ENCODE measurements at places on chromosomes 1 and 21.
A peak's percentile ranks its signal among the peaks of the same experiment; 100 is the strongest.

GRCh38 chr1:193806079-193807048 is 620.0 kb upstream of the B3GALT2 start:
- no peak for DNase-seq

DNA sequence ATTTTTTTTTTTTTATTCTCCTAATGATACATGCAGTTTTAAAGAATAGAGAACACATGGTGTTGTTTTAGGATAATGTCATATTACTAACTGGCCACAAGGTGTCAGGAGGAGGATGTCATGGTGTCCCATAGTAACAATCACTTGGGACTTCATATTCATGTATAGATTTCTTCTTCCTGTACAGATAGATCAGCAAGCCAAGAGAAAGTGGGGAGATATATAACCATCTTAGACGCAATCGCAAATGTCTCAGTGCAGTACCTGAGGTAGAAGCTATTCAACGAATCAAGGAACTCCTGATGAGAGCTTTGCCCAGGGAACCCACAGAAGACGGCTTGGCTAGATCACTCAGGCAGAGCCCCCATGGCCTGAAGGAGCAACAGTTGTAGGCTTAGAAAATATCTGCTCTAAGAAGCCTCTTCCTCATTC is 12.3 kb downstream of the OR2T11 start:
- DNase-seq, result no peak

DNA sequence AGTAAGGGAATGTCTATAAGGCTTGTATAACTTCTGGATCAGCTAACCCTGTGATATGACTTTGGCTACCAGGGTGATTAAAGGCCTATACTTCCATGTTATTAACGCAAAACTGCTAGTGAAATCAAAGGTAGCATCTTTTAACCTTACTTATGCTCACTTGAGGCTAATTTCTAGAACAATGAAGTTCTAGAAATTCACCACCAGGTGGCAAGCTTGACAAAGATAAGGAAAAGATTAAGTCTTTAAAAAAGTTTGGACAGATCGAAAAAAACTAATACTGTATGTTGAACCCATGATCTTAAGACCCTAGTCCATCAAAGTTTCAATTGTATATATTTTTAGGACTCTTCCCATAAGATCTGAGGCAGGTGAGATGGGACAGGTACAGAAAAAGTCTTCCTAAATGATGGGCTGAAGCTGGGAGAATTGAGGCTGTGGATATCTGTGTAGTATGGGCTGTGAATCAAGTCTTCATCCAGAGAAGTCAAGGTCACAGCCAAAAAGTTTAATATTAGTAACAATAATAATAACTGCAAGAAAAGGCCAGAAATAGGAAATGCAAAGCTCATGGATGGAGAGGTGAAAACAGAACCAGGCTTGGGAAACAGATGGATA is 18.8 kb downstream of the KYAT3 start:
- DNase-seq, result no peak

- DNase-seq, result no peak
Observed at GRCh38 chr1:7558481-7558880, 212.6 kb upstream of the VAMP3 start.

GRCh38 chr1:43602990-43603389 is 47.0 kb upstream of the KDM4A start:
- no peak for DNase-seq

GRCh38 chr1:172973424-172973823 is 77.3 kb downstream of the TNFSF18 start:
- DNase-seq, result no peak

GRCh38 chr1:98704971-98705370 is 43.5 kb downstream of the SNX7 start:
- DNase-seq, result no peak

DNA sequence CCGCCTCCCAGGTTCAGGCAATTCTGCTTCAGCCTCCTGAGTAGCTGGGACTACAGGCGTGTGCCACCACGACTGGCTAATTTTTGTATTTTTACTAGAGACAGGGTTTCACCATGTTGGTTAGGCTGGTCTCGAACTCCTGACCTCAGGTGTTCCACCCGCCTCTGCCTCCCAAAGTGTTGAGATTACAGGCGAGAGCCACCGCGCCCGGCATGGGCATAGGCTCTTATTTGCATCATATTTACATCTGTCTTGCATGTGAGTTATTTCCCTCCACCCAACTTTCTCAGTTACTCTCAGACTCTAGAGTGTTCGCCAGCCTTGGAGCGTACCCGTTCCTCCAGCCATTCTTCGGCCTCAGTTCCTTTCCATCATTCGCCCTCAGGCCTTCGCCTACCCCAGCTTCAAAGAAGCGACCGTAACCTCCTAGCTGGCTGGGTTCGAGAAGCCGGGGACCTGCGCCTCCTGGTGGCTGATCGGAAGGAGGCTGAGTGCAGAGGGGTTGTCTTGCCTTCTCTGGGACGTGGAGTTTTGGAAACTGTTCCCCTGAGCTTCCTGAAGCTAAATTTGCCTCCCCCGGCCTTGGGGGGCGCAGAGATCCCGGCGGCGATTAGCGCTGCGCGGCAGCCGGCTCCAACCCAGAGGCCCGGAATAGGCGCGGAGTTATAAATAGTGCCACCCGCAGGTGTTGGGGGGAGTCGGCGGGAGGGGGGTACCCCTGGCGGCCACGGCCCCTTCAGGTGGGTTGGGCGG is 3.6 kb upstream of the ZBTB7B start:
- DNase-seq, result peak; percentile 51

GRCh38 chr1:1786836-1787605 is 8.8 kb upstream of the NADK start:
- no peak for DNase-seq

GRCh38 chr1:36988741-36989193 is 45.5 kb downstream of the GRIK3 start:
- no peak for DNase-seq

- DNase-seq, result no peak
Observed at GRCh38 chr1:160761046-160761445, 22.0 kb downstream of the SLAMF7 start.

DNA sequence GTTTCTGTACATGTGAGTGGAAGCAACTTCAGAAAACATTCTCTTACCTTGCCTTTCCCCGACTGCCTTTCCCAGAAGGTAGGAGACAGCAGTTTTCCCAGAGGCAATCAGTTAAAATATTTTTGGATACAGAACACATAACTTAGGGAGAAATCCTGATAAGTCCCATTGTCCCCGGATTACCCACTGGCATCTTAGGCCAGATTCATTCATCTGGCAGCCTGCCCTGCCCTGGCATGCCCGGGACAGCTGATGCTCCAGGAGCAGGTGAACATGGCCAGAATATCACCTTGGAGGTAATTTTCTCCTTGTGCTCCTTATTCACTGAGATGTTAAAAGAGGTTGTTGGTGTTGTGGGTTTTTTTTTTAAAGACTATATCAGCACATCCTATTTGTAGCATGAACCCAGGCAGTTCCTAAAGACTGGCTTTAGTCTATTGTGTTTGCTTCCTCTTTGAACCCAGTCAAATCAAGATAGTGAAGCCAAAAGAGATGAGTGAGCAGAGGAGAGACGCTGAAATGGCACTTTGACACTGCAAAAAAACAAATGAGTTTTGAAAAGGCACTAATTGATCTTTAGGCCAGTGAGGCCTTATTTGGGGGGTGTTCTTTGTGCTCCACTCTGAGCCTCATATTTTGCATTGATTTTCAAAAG is 139.6 kb downstream of the PLPP3 start:
- DNase-seq, result no peak

DNA sequence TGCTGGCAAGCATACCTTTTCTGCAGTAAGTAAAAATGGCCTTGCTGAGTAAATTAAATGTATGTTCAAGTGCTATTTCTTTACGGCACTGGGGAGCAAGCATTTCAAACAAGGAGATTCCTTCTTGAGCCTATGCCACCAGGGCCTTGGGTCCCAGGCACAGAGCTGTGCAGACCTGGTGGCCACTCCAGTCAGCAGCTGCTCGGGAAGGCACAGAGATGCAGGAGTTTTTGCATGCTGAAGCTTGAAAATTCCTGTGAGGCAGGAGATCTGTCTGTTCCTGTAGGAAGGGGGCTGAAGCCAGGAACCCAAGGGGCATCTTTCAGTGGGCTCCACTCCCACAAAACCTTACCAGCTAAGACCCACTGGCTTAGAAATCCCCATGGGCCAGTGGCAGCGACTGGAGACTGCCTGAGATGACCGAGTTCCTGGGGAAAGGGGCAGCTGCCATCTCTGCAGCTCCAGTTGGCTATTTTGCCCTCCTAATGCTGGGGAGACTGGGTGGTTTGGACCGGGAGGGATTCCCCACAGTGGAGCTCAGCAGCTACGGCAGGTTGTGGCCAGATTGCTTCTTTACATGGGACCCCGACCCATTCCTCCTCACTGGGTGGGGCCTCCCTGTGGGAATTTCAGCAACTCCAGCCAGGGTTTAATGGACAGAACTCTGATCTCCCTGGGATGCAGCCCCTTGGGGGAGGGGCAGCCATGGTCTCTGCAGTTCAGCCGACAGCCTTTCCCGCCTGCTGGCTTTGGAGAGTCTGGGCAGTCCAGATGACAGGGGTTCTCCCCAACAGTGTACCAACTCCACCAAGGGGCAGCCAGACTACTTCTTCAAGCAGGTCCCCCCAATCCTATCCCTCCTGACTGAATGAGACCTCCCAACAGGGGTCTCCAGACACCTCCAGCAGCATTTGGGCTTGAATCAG is 8.4 kb upstream of the PGBD2 start:
- DNase-seq, result no peak

GRCh38 chr1:12138196-12139168 is 28.3 kb upstream of the TNFRSF1B start:
- no peak for DNase-seq

- no peak for DNase-seq
Observed at GRCh38 chr1:20365421-20366055, 74.9 kb downstream of the VWA5B1 start.

GRCh38 chr21:35525443-35525842 is 476.3 kb upstream of the RUNX1 start:
- DNase-seq, result no peak

- no peak for DNase-seq
Observed at GRCh38 chr1:155192346-155193274, 15.1 kb downstream of the THBS3 start.

GRCh38 chr1:62997884-62998283 is 214.0 kb downstream of the ATG4C start:
- DNase-seq, result no peak

- DNase-seq, result no peak
Observed at GRCh38 chr1:240170266-240170665, 78.6 kb downstream of the FMN2 start.

GRCh38 chr1:218079347-218079746 is 205.7 kb upstream of the RRP15 start:
- no peak for DNase-seq

DNA sequence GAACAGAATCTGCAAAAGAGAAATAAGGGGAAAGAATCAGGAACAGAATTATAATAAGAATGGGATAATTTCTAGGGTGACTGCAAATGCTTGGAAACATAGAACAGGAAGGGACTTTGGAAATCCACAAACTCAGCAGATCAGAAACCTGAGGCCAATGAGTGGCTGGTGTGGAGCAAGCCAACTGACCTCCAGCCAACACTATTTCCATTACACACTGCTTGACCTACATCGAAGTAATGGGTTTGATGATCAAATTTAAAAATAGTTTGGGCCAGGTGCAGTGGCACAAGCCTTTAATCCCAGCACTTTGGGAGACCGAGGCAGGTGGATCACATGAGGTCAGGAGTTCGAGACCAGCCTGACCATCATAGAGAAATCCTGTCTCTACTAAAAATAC is 284.9 kb downstream of the GRIK1 start:
- DNase-seq, result no peak

DNA sequence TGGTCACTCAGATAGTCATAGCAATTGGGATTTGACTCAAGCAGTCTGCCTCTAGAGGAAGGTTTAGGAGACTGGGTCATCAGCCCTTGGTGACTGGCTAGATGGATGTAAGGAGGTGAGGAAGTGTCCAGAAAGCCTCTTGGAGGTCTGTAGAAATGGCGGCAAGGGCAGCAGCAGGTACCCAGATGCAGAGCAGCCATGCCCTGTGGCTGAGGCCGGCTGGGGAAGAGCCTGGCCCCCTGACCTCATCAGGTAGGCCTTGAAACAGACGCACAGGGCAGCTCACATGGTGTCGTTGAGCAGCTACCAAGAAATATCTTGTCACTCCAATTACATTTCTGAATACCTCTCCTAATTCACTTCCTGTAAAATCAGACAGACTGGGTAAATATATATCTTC is 98.2 kb downstream of the DMRTB1 start:
- DNase-seq, result no peak

DNA sequence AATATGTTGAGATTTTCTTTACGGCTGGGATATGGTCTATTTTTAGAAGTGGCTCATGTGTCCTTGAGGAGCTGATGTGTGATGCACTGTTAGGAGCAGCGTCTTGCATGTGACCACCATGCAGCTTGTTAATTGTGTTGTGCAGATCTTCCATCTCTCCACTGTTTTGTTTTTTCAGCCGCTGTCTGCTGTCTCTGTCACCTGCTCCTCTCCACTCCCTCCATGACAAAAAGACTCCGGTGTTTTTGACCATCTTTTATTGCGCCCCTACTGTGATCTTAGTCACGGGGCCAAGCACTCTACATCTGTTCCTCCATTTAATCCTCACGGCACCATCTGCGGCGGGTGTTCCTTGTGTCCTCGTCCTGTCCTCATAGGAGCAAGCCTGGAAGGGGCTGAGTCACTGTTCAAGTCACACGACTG is 51.8 kb downstream of the ADARB1 start:
- no peak for DNase-seq

GRCh38 chr1:234495231-234495990 is 16.4 kb upstream of the TARBP1 start:
- DNase-seq, result no peak

DNA sequence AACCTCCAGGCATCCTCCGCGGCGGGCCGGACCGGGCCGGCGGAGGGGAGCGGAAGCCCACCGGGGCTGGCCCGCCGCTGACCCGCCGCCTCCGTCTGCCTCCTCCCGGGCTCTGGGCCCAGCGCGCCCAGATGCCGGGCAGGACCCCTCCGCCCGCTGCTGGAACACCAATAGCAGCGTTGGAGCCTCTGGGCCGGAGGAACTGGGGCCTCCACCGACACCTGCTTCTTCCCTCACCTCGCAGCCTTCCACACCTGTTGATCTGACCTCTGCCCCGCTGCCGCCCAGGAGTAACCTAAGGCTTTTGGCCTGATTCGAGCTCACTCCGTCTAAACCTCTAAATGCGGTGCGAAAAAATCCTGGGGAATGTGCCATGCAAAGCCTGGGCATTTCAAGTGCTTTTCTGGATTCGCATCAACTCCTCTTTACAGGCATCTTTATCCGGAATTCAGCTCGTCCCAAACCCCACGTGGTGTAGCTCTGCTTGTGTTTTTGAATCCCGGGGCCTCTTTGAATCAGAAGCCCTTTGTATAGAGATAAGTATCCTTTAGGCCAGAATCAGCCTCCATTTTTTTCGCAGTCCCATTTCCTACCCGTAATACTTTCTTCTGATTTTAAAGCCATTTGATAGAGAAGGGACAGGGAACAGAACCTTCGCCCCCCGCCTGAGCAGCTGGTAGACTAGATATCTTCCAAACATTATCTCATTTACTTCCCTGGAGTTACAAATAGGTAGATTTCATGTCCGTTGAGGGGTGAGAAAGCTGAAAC is 680 bp upstream of the CNN3 start:
- no peak for DNase-seq

Measured in activated CD8-positive, alpha-beta memory T cell treated with anti-CD3 and anti-CD28 coated beads for 1 hour (primary cell).